CD4-positive, alpha-beta T cell treated with Interferon gamma for 1 hour (primary cell): ENCODE measurements at places on chromosomes 13 and 19.

DNA sequence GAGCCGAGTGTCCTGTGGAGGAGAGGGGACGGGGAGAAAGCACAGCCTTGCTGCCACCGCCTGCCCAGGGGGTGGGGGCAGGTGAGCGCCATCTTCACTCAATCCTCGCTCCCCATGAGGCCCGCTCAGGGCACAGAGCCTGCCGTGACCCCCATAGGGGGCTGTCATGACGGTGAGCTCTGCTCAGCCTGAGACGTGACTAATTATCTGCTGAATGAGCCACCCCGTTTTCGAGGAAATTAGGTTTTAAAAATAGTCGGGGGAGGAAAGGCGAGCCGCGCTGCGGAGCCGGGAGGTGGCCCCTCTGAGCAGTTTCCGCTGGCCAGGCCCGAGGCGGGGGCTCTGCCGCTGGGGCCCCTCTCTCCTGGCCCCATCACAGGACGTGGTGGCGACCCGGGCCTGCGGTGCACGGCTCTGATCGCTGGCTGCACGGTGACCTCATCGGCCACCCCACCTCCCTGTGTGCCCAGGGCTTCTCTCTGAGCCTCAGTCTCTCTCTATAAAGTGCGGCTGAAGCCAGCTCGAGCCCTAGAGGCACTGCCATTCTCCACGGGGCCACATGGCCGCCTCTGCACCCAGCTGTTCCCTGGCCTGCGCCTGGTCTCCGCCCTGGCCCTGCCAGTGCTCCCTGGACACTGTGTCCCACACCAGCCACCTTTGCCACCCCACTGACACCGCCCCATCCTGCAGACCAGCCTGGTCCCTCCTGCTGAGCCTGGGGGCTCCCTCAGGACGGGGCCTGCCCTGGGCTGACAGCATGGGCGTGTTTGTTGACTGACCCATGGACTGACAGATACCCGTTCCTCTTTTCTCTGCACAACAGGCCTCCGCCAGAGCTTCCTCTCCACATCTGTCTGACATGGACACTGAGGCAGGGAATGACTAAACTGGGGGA, 28.3 kb downstream of the PIP5K1C start:
- DNase-seq = no peak

DNA sequence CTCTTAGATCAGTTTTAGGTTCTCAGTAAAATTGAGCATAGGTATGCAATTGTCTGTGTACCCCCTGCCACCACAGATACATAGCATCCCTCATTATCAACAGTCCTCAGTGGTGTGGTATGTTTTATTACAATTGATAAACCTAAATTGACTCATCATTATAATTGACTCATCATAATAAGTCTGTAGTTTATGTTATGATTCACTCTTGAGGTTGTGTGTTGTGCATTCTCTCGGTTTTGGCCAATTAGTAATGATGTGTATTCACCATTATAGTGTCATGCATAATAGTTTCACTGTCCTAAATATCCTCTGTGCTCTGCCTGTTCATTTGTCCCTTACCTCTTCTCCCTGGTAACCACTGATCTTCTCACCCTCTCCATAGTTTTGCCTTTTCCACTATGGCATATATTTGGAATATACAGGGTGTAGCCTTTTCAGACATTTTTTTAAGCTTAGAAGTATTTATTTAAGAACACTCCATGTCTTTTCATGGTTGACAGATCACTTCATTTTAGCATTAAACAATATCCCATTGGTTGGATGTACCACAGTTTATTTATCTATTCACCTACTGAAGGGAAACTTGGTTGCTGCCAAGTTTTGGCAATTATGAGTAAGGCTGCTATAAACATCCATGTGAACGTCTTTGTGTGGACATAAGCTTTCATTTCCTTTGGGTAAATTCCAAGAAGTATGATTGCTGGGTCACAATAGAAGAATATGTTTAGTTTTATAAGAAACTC, 1620.6 kb upstream of the MIR17HG start:
- no peak for DNase-seq

DNA sequence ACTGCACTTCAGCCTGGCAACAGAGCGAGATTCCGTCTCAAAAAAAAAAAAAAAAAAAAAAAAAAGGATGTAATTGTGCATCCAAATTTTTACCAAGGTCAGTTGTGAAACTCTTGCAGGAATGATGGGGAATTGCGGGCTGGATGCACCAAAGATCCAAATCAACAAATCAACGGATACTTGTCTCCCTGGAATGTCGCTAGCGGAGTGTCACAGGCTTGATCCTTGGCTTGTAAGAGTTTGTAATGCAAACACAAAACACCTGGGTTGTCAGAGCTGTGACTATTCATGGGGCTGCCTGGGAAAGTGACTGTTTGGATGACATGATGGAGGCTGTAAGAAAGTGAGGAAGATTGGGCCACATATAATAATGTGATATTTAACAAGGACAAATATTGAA, 4.2 kb downstream of the KANK3 start:
- no peak for DNase-seq

DNA sequence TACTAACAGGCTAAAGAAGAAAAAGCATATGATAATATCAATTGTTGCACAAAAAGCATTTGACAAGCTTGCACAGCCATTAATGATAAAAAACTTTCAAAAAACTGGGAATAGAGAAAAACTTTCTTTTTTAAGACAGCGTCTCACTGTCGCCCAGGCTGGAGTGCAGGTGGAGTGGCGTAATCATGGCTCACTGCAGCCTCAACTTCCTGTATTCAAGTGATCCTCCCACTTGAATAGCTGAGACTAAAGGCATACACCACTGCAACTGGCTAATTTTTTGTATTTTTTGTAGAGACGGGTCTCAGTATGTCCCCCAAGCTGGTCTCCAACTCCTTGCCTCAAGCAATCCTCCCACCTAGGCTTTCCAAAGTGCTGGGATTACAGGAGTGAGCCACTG, 382.8 kb downstream of the TSHZ3 start:
- no peak for DNase-seq

DNA sequence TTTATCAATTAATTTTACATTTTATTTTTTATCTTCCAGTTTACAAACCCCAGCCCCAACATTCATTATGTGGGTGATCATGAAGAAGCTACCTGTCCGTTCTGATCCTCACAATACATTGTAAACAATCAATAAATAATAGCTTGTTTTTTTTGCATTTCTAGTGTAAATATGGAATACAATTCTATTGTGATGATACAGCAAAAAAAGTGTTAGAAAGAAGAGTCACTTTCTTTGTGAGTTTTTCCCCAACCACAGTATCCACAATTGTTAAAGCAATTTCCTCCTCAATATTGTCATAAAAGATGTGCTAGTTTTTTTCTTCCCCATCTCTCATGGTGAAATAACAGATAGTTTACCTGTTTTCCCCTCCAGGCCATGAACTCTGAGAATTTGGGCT, 30.3 kb upstream of the ZNF835 start:
- no peak for DNase-seq

GRCh38 chr13:71785361-71785760, 81.6 kb downstream of the DACH1 start:
- no peak for DNase-seq

- DNase-seq = peak; percentile 93
Measured at GRCh38 chr13:106570299-106570852, 2.4 kb upstream of the ARGLU1 start.

DNA sequence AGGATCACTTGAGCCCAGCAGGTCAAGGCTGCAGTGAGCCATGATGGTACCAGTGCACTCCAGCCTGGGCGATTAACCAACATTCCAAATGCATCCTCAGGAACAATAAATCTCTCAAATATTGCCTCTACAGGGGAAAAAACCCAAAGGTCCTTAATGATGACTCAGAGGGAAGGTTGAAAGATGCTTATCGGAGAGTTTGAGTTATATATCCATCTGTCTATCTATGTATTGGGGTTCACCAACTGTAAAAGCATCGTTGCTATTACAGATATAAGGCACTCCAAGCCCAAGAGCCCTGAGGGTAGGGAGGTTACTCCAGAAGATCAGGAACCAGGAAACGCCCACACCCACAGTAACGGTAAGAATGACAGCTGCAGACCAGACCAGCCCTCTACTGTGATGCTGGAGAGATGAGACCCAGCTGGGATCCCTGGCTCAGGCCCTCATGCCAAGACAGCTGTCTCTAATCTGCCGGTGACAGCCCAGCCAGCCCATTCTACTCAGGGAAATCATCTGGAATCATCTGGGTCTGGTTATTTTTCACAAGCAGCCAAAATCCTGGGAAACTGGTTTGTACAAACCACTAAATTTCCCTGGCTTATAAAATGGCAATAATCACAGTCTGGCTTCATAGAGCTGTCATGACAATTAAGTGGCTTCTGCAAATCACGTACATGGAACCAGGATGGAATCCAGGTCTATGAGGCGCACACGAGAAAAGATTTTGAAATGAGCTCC, 23.8 kb downstream of the TEX101 start:
- DNase-seq = no peak

GRCh38 chr19:1129535-1129934, 25.7 kb downstream of the GPX4 start:
- no peak for DNase-seq

GRCh38 chr13:58680115-58680514, 1048.6 kb downstream of the PCDH17 start:
- no peak for DNase-seq

DNA sequence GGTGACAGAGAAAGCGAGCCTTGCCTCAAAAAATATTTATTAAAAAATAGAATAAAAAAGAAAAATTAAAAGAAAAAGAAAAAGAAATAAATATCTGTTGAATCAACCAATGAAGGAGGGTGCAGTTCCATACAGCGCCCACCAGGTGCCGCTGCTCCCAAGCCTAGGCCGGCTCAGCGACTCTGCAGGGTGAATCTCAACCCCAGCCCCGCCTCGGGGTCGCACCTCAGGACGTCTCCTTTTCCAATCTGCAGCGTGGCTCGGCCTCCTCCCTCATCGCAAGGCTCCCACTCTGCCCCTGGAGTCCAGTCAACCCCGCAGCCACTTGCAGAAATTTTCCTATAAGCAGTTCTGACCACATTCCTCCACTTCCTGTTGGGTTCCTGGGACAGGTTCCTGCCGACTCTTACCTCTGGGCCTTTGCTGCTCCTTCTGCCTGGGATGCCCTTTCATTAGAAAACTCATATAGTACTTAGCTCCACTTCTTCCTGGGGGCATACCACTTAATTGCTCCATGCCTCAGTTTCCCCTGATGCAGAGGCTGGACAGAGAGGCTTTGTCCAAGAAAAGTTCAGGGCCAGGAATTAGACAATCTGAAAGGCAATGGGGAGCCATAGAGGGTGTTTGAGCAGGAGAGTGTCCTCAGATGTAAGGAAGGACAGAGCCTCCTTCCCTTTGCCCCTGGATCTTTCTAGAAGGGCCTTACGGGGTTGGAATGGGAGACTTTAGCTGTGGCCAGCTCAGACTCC, 24.3 kb downstream of the NFILZ start:
- DNase-seq = peak; percentile 54

- no peak for DNase-seq
Measured at GRCh38 chr13:44128552-44129001, 245.0 kb upstream of the SERP2 start.

GRCh38 chr19:48881741-48882657, 9.8 kb downstream of the PPP1R15A start:
- peak; percentile 40 for DNase-seq

GRCh38 chr19:15263361-15263985, 31.2 kb upstream of the EPHX3 start:
- DNase-seq = no peak

- DNase-seq = no peak
Measured at GRCh38 chr13:28597641-28598040, 61.3 kb upstream of the POMP start.

DNA sequence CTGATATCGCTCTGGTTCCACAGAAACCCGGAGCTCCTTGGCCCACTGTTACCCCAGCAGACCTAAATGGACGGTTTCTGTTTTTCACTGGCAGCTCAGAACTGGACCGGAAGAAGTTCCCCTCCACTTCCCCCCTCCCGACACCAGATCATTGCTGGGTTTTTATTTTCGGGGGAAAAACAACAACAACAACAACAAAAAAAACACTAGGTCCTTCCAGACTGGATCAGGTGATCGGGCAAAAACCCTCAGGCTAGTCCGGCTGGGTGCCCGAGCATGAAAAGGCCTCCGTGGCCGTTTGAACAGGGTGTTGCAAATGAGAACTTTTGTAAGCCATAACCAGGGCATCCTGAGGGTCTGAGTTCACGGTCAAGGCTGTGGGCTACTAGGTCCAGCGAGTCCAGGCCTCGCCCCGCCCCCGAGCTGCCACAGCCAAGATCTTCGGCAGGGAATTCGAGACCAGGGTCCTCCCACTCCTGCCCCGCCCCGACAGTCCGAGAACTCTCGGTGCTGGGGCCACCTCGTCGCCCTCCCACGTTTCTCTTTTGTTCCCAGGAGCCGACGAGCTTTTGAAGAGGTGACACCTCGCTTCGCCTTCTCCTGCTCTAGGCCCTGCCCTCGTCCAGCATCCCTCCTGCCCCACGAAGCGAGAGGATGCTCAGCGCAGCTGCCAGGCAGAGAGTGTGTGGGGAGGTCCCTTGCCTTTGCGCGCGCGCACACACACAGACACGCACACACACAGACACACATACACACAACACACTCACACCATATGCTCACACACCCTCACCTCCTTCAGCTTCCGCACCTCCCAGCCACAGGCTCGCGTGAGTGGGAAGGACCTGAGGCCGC, 8.8 kb downstream of the ZIC2 start:
- no peak for DNase-seq
